Hair follicle dermal papilla cell (primary cell): ENCODE measurements at places on chromosomes 12 and 14. TPM values are rescaled to one million over a fixed set of nuclear protein-coding genes. Genes with fewer than 3 reads are reported as not detected.

CLECL1 gene
- total RNA-seq = not detected in 2 replicates

ASIC1 gene
- 1.6 and 1.9 TPM in 2 replicates for total RNA-seq

GALNT16 gene
- 4.0 and 4.9 TPM in 2 replicates for total RNA-seq

CLEC7A gene
- not detected in 2 replicates for total RNA-seq

C12orf50 gene
- total RNA-seq = not detected in 2 replicates

LHX5 gene
- not detected in 2 replicates for total RNA-seq
